ENCODE measurements at places on chromosomes 2 and 18.

DNA sequence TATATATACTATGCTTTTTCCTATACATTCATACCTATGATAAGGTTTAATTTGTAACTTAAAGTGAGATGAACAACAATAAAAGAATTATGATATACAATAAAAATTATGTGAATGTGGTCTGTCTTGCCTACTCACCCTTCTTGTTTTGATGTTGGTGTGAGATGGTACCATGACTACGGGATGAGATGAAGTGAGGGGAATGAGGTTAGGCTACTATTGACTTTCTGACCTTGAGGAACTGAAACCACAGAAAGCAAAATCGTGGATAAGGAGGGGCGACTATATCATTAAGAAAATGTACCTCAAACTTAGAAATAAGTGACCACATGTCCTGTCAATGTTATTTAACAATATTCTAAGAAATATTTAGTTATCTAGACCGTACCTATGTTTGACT is 103.9 kb upstream of the PPP1CB start:
- no peak for DNase-seq

DNA sequence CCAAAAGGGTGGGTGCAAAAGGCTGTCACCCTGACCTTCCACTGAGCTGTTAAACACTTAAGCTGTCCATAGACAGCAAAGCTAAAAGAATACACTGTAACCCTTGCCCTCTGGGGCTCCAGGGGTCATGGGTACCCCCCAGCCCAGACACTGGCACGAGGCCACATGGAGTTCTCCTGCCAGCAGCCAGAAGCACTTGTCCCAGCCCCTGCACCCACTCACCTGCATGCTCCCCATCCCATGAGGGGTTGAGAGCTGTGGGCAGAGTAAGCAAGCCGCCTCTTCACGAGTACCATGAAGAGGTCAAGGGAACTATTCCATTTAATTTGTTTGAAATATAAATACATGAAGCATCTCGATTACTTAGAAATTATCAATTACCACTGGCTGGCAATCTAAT is 867.1 kb upstream of the ZEB2 start:
- no peak for DNase-seq

DNA sequence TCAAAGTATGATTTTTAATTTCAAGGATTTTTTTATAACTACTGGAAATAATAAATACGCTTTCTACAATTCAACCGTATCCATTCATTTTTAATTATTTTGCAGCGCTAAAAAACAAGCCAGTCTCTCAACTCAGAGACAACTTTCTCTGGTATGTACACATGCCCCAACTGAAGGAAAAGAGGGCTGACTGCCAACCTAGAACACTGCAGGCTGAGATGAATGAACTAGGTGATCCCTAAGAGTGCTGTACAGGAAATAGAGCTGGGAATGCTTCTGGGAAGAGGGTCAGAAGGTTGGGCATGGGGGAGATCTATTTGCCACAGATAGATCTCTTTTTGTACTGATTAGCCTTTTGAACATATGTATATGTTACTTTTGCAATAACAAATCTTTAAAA is 460.1 kb downstream of the NR4A2 start:
- no peak for DNase-seq

GRCh38 chr2:88006912-88007439 is 9.4 kb downstream of the RNU2-63P start:
- no peak for DNase-seq

GRCh38 chr2:150532879-150533278 is 45.4 kb upstream of the RND3 start:
- DNase-seq: no peak

GRCh38 chr2:106073678-106074406 is 120.3 kb downstream of the UXS1 start:
- no peak for DNase-seq

- DNase-seq: no peak
These were observed 19.3 kb upstream of the MGAT5 start for GRCh38 chr2:134234535-134234934.

GRCh38 chr18:38010037-38010436 is 444.4 kb upstream of the CELF4 start:
- no peak for DNase-seq

GRCh38 chr2:233466991-233467603 is 99.5 kb downstream of the USP40 start:
- no peak for DNase-seq

DNA sequence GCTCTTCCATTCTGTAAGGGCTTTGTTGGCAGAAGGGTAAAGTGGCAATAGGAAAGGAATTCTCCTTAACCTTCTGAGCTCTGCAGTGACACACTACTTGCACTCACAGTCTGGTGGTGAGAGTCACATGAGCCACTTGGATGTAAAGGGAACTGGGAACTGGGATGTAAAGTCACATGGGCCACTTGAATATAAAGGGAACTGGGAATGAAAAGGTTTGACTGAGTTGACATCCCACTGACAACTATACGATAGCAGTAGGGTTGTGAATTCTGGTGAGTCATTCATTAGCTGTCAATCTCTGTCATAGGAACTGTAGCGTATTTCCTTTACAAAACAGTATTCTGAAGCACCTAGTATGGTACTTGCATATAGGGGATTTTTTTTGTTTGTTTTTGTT is 5.5 kb downstream of the RPE start:
- DNase-seq: no peak

GRCh38 chr2:176140513-176141317 is 10.6 kb upstream of the HOXD4 start:
- DNase-seq: peak; percentile 53

DNA sequence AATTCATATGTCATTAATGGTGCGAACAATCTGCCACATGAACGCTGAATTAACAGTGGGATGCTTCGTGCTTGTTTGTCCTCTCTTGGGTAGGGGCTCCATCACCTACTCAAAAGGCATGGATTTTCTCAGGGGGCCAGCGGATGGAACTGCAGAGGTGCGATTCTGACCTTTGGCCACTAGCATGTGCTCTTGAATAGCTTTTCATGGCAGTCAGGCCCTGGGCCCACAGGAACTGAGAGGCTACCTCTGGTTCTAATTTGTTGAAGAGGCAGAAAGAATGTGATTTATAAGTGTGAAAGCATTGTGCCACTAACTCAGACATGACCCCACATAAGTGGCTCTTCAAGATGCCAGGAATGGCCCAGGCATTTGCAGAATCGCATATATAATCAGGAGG is 283.2 kb downstream of the INSIG2 start:
- DNase-seq: no peak

DNA sequence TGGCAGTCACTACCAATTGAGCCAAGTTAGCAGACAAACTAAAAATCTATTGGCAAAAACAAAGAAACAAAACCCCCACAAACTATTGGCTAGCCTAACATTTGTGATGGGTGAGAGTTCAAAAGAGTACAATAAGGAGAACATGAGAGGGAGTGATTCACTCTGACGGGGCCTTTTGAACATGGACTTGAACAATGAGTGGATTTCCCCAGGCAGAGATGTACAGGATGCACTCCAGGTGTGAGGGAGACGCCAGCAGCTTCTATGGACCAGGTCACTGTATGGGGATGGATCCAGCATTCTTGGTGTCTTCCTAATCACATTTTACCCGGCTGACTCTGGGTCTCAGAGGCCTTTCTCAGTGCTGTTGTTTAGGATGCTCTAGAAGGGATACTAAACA is 167.5 kb upstream of the SMAD2 start:
- no peak for DNase-seq

GRCh38 chr2:105842555-105842954 is 97.8 kb downstream of the NCK2 start:
- peak; percentile 27 for DNase-seq
